DMS53 (cell line): ENCODE measurements at places on chromosomes 2 and 18.

- no peak for DNase-seq
These were observed 3.5 kb upstream of the GALNT5 start for GRCh38 chr2:157254041-157254440.

DNA sequence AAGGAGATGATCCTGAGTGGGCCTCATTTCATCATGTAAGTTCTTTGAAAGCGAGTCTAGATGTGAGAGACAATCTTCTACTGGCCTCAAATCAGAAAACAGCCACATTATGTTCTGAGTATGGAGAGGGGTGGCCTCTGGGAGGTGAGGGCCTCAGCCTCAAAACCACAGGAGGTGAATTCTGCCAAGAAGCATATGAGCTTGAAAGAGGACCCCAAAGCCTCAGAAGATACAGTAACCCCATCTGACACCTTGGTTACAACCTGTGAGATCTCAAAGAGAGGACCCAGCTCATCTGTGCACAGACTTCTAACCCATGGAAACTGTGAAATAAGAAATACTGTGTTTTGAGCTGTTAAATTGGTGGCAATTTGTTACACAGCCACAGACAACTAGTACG lies 200.1 kb downstream of the ARHGAP15 start:
- no peak for DNase-seq

GRCh38 chr2:157523270-157524247 lies 79.7 kb upstream of the CYTIP start:
- DNase-seq = peak; percentile 4

- no peak for DNase-seq
These were observed 606.5 kb downstream of the CPS1 start for GRCh38 chr2:211162911-211163310.

GRCh38 chr2:41836948-41837347 lies 210.9 kb upstream of the PKDCC start:
- peak; percentile 6 for DNase-seq

- DNase-seq = peak; percentile 40
These were observed 164.9 kb upstream of the NT5C1B start for GRCh38 chr2:18754286-18754685.

- DNase-seq = no peak
These were observed 324.3 kb upstream of the KLHL14 start for GRCh38 chr18:33097126-33097525.
